ENCODE measurements at places on chromosomes 16 and 17.

GRCh38 chr16:88922114-88922825, 54.7 kb downstream of the CBFA2T3 start:
- DNase-seq: peak; percentile 95

DNA sequence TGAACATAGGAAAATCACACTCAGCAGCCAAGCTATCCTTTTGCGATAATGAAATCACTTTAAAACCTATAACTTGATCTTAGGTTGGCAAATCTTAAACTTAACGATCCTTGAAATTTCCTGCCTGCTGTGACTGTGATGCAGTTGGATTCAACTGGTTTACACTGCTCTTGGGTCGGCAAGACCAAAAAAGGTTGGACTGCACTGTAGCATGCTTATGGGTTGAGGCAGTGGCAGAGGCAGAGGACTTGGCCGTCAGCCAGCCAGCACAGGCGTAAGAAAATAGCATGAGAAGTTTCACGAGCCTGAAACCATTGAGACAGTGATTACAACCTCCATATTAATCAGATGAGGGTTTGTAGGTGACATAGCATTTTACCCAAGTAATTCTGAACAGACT, 21.4 kb downstream of the WSB1 start:
- no peak for DNase-seq

- DNase-seq: no peak
Observed at GRCh38 chr16:50273888-50274325, 7.6 kb downstream of the ADCY7 start.

DNA sequence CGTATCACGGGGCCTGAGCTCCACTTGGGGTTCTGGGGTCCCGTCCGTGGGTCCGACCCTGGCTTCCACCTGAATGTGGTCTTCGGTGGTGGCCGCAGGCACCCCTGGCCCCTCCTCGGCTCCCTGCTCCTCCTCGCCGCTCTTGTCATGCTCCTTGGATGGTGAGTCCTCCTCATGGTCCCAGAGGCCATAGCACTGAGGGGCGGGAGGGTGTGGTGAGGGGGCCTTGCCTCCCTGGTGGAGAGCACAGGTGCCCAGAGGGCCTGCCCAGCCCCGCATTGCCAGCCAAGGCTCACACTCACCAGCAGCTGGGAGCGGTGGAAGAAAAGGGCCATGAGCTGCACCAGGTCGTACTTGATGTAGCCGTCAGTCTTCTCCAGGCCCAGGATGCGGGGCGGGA, 14.9 kb downstream of the CTU2 start:
- no peak for DNase-seq

GRCh38 chr16:85374571-85374872, 238.6 kb upstream of the GSE1 start:
- DNase-seq: no peak

GRCh38 chr17:48134912-48135480, 27.4 kb downstream of the SNX11 start:
- DNase-seq: peak; percentile 15

DNA sequence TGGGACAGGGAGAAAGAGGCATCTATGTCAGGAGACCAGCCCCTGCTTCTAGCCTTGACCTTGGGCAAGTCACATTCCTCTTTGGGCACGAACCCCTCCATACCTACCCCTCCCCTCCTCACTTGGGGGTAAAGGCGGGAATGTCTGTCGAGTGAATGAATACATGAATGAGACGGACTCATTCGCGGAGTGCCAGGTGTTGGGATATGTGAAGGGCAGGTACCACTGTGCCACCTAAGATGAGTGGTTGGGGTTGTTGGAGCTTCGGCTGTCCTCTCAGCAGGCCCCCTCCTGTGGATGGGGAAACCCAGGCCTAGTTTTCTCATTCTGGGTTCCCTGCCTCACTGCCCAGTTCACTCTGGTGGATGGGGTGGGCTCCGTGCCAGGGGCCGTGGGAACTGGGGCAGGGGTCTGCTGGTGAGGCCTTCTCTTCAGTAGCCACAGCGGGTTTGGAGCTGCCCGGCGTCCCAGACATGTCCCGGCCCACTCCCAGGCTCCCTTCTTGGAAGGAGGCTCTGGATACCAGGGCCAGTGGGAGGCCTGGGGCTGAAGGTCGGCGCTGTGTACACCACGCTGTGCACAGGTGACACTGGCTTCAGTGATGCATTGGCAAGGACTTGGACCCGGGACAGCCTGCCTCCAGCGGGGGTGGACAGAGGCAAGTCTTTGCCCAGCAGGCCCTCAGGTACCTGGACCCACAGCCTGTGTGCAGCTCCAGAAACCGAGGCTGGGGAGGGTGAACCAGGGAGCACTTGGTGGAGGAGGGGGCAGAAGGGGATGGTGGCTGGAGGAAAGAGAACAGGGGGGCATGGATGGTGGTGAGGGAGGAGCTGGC, 5.6 kb downstream of the GLIS2 start:
- no peak for DNase-seq

DNA sequence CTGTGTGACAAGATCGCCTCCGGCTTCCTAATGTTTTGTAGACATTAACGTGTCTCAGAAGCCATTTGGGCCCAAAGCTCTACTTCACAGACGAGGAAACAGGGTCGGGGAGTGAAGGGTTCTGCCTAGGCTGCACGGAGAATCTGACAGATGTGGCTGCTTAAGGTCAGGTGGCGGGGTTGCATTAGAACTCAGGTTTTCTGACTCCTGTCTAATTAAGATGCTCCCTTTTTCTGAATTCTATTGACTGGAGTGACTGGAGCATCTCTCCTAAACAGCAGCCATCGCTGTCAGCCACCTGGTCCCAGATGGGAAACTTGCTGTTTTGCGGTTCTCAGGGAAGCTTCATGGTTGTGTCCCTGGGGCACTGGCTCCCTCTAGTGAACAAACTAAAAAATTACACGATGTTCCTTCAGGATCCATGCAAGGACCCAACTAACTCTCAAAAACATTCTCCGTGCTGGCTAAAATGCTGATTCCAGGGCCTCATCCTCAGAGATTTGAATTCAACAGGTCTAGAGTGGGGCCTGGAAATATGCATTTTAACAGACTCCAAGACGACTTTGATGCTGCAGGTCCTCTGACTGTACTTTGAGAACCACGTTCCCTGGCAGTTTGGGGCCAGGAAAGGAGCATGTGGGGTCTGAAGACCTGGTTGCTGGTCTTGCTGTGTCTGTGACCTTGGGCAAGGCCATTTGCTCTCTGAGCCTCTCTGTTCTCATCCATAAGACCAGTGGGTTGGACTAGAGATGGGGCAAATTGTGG, 117.4 kb downstream of the IRF8 start:
- DNase-seq: peak; percentile 80

GRCh38 chr16:57426356-57426755, 20.8 kb downstream of the CIAPIN1 start:
- no peak for DNase-seq

DNA sequence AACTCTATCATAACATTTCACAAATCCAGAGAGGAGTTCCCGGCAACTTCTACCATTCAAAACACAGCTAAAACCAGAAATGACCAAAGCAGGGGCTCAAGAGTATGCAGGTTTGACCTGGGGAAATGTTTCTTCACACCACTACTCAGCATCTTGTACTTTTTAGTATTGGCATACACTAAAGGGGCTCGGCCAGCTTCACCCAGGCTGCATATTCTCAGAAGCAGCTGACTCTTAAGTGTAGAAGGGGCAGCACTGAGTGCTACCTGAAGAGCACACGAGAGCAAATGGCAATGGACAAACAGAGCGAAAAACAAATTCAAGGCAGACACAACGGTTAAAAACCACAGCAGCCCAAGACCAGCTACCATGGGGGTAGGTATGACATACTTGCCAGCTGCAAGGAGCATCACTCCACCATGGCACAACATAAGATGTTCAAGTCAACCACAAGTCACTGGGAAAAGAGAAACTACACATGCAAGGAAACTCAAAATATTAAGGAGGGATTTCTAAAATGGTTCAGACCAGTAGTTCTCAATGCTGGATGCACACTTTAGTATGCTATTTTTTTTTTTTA, 34.4 kb downstream of the N4BP1 start:
- no peak for DNase-seq

DNA sequence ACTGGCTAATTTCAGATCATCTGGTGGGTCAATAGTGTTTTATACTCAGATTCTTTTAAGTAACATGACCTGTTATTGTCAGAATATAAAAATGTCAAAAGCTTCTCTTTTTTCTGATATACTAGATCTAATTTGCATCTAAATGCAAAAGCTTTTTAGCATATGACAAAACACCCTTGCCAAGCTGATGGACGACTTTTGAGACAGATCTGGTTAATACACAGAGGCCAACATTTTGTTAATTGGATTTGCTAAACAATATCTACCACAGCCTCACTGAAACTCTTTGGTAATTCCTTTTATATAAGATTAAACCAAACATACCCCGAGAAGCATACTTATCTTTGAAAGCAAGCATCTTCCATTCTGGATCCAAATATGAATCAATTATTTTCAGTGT, 10.3 kb upstream of the NOL11 start:
- DNase-seq: no peak

DNA sequence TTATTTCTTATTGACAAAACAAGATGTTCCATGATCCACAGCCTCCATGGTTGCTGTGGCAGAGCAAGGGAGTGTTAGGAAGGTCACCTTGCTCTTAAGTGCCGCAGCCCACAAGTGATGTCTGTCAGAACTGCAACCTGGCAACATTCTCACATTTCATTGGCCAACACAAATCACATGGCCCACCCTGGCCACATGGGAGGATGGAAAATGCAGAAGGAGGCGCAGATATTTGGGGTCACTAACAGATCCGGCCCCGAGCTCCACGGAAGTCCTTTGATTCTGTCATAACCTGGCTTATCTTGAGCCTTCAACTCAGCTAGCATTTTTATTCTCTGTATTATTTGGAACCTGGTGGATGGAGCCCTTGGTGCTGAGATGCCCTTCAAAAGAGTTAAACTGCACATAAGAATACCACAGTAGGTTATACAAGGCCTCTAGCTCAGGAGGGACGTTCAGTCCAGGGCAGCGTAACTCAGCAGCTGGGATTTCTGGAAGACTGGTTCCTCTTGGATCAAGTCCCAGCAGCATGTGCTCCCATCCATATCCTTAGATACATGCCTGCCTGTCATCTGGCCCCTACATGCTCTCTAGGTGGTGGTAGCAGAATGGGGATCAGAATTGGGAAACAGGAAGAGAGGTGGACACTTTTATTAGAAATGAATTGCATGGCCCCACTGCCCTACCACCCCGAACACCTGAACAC, 508.1 kb downstream of the HAPSTR1 start:
- DNase-seq: no peak

GRCh38 chr16:17470182-17470907, 415 bp downstream of the XYLT1 start:
- peak; percentile 90 for DNase-seq

- DNase-seq: peak; percentile 28
Observed at GRCh38 chr16:27972500-27972899, 91.0 kb downstream of the GSG1L start.

- DNase-seq: no peak
Observed at GRCh38 chr17:80941743-80942422, 49.8 kb upstream of the CHMP6 start.

DNA sequence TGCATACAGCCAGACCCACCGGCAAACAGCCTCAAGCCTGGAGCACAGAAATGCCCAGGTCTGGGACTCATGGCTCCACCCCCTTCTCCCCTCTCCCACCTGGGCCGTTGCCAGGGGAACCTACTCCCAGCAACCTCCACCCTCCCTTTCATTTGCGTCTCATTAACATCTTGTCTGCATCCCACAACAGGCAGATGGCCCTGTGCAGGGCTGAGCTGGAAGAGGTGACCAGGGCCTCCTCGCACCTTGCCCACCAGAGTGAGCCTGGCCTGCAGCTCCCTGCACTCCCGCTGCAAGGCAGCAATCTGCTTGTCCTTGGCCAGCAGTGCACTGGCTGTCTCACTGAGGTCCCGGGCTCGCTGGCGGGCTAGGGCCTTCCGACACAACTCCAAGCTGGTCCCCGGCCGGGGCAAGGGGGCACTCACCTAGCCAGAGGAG, 3.3 kb downstream of the TSPOAP1 start:
- no peak for DNase-seq

- no peak for DNase-seq
Observed at GRCh38 chr17:67974598-67975066, 21.6 kb downstream of the C17orf58 start.

DNA sequence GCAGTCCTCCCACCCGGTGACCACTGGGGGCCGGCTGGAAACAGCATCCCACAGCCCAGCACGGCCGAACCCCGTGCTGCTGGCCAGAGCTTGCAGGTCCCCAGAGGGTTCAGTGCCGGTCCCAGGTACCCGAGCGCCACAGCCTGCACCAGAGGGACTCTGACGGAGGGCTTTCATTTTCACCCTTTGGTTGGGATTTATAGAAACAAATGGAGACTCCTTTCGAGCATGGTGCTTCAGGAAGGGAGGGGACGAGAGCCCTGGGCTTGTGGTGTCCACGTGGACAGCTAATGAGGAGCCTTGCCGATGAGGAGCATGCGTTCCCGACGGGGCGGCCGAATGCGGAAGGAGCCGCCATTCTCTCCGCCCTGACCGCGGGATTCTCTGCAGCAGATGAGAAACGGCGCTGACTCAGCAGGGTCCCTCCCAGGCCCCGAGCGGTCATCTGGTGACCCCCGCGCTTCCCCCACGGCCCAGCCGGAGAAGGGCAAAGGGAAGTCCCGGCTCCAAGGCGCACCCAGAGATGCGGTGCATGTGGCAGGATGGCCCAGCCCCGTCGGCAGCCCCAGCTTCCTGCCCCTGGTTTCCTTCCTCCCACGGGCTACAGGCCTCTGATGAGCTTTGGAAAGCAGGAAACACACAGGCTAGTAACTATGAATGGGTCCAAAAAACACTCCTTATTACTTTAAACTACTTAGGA, 9.8 kb downstream of the SLC38A10 start:
- DNase-seq: peak; percentile 65

- no peak for DNase-seq
Observed at GRCh38 chr16:47056688-47057629, 83.5 kb upstream of the DNAJA2 start.

- no peak for DNase-seq
Observed at GRCh38 chr17:59627274-59627673, 7.6 kb downstream of the CLTC start.

DNA sequence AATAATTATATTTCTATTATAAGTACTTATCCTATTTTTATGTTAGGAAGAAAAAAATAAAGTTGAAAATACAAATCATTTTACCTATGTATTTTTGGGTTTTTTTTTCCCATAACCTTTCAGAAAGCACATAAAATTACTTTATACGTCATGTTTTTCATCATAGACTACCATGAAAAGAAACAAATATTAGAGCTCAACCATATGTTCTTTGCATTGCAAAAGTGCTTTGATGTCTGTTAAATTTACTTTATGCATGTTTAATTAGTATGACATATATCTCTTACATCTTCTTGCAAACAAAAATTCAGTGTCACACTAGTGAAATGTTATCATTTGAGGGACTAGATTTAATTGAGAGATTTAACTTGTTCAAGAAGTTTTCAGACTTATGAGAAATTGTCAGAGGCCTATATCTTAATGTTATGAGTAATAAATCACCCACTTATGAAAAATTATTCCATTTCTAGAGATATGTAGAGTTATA, 24.0 kb downstream of the BRIP1 start:
- no peak for DNase-seq

- no peak for DNase-seq
Observed at GRCh38 chr16:12214509-12214908, 238.0 kb downstream of the SNX29 start.

- DNase-seq: no peak
Observed at GRCh38 chr16:8855051-8855786, 13.6 kb downstream of the CARHSP1 start.

- no peak for DNase-seq
Observed at GRCh38 chr17:53336281-53336680, 486.4 kb upstream of the KIF2B start.

GRCh38 chr17:80345841-80346497, 69.0 kb upstream of the ENDOV start:
- no peak for DNase-seq
